Hippocampal formation (tissue), 2 donors: ENCODE measurements at places on chromosomes 3 and 15.
A peak's percentile ranks its signal among the peaks of the same experiment; 100 is the strongest.

- DNase-seq = no peak
Observed at GRCh38 chr3:185796431-185797107, 28.3 kb downstream of the IGF2BP2 start.

DNA sequence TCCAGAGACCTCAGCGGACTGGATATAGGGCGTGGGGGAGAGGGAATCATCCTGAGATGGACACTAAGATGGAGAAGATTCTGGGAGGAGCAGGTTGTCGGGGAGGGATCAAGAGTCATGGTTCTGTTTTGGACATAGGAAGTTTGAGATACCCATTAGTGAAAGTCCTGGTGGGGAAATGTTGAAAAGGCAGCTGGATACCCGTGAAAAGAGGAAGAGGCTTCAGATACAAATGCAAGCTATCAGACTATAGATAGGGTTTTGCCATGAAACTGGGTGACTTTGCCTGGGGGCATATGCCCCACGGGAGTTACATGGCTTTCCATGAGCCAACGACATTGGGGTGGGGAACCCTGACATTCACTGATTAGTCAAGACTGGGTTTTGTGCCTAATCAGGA, 1.1 kb upstream of the GPR62 start:
- DNase-seq = no peak

GRCh38 chr3:25897019-25897418, 107.1 kb downstream of the OXSM start:
- DNase-seq = no peak

GRCh38 chr3:37912052-37912733, 50.5 kb downstream of the CTDSPL start:
- DNase-seq = no peak

DNA sequence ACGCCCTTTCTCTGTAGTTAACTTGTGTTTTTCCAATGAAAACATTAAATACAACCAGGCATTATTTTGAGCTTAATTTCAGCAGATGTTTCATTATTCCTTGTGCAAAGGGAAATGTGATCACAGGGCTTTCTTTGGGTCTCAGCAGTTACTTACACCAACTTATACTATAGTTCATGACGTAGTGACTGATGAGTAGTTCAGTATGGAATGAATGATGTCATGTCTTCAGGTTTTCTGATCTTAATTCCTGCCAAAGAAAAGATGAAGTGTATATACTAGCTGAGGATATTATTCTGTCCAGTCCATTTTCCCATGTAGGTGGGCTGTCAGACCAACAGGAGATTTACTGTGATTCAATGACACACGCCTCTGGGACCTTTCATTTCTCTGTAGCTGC, 61.3 kb downstream of the MYRIP start:
- no peak for DNase-seq

- no peak for DNase-seq
Observed at GRCh38 chr3:53635041-53635440, 140.6 kb downstream of the CACNA1D start.

- DNase-seq = no peak
Observed at GRCh38 chr3:179801263-179801662, 148.4 kb downstream of the USP13 start.

DNA sequence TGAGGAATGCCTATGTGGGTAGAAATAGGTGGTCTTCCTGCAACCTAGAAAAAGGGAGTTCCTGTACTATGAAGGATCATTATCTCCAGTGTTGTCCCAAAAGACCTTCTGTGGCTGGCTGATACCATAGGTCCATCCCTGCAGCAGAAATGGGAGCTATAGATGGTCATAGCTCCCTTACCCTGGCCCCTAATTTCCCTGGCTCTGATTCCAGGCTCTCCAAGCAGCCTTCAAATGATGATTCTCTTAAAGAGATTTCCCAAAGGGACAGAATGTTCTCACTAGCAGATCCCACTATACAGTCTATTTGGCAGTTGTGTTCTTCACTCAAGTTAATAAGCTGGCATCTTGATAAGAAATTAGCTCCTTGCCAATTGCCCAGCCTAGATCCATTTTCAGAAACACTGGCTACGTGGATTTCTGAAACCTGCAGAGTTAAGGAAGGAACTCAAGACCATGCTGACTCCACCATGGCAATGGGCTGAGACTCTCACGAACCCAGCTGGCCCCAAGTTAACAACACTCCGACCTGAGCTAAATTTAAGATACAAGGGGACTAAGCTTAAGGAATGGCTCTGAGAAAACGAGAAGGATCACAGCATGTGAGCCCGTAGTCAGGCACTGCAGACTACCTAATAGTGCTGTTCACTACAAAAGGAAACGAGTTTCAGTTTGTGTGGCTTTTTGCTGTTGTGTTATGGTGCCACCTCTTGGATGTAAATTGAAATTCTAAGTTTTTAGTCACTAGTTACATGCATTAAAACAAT, 11.4 kb downstream of the C15orf40 start:
- peak; percentile 9 for DNase-seq

DNA sequence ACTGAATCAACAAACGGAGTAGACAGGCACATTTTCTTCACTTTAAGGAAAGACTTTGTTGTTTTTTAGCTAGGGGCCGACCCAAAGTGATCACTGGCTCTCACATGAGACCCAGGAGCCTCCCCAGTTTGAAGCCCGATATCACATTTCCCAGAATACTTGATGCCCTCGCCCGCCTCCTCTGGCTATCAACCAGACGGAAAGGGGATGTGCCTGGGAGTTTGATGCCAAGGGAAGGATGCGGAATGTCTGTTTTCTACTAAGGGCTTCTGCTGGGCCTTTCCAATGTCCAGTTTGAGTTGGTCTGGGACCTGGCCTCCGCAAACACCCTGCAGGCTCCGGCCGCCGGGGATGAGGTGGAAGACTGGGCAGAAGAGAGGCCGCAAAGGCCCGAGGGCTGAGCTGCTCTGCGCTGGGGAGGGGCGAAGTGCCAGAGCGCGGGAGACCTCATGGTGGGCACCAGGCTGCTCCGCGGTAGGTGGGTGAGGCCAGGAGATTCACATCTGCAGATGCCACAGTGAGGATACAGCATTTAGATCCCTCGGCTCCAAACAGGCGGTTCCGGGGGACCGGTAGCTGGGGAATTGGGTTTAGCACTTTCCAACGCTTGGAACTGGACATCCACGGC, 491 bp upstream of the ZNF774 start:
- DNase-seq = no peak

DNA sequence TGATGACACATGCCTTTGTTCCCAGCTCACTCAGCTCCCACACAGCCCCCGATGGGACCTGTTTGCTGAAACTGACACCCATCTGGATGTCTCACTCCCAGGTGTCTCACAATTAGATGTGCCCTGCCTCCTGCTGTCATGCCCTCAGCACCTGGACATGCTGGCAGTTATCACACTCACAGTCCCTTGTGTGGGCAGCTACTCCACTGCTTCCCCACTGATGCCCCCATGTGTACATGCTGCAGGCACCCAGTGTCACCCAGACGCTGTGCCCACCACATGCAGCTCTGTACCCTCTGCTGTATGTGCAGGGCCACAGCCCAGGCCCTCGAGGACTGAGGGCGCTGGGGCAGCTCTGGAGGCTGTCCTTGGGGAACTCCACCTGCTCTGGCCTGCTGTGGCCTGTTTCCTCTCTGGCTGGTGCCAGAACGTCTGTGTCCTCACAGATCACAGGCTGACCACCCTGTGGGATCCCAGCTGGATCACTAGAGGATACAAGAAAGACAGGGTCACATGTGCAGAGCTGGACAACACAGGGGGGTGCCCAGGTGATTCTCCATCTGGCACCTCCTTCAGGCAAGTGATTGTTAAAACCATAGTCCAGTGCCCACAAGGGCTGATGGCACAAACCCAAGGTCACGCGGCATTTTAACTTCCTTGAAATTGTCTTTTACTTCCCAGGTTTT, 14.0 kb downstream of the C3orf22 start:
- no peak for DNase-seq

DNA sequence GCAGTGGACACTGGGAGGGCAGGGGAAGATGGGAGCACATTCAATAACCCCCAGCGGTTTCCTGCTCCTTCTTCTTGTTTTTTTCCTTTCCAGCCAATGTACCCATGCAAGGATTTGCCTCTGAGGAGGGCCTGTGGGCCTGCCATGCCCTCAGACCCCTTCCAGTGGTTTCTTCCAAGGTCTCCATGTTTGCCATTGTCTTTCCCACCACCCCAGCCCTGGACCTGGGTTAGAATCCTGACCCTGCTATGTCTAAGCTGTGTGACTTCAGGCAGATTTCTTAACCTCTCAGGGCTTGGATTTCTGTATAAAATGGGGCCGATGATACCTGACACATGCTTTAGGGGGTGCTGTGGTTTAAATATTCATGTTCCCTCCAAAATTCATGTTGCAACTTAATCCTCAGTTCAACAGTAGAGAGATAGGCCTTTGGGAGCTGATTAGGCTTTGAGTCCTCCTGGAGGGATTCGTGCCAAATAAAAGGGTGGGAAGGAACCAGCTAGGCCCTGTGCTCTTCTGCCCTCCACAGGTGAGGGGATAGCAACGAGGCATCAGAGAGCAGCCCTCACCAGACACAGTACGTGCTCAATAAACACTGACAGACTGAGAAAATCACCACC, 46.3 kb upstream of the FLNB start:
- DNase-seq = no peak

DNA sequence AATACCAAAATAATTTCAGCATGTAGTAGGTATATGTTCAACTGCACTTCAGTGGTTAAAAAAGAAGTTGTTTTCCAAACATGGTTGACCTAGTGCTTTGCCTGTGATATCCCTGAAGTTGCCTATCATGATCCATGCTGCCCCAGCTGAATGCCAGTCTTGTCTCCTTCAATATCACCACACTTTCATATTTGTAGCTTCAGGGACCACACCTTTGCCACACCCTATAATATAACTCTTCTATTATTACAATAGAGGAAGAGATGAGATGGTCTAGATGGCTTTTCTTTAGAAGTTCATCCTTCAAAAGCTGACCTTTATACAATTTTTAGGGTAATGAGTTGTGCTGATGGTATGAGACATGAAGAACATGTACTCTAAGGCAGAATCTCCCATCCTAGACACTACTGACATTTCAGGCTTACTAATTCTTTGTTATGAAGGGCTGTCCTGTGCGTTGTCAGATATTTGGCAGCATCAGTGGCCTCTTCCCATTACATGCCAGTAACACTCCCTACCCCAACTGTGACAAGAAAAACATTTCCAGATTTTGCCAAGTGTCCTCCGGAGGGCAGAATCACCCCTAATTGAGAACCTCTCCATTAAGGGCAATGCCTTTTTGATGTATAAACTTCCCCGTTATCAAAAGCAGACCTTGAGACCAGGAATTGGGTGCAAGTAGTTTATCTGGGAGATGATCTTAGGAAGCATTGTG, 76.2 kb upstream of the PLCL2 start:
- DNase-seq = no peak

DNA sequence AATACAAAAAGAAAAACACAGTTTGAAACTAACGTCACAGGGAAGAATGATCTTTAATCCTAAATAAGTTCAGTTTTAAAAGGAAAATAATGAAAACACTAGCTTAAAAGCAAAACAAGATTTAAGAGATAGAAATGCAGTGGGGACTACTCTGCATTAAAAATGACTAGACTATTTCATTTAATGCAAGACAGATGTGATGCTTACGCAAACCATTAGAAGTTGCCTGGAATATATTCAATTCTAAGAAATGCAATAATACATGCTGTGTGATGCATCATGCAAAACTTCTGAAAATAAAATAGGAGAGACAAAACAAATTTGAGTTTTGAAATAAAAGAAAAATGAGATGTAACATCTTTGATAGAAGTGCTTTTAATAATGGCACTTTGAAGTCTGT, 97.6 kb upstream of the STRIT1 start:
- no peak for DNase-seq

DNA sequence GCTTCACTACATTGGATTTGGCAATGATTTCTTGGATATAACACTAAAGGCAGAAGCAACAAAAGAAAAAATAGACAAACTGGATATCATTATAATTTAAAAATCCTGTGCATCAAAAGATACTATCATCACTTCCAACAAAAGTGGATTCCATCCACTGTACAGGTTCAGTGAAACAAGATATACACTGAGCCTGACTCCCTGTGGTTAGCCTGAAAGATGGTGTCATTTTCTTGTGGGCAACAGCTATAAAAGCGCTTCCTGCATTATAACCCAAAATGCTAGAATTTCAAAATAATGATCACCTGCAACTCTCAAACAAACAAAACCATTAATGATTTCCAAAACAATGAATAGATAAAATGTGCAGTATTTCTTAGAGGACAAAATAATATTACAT, 39.6 kb upstream of the TBC1D23 start:
- DNase-seq = no peak

DNA sequence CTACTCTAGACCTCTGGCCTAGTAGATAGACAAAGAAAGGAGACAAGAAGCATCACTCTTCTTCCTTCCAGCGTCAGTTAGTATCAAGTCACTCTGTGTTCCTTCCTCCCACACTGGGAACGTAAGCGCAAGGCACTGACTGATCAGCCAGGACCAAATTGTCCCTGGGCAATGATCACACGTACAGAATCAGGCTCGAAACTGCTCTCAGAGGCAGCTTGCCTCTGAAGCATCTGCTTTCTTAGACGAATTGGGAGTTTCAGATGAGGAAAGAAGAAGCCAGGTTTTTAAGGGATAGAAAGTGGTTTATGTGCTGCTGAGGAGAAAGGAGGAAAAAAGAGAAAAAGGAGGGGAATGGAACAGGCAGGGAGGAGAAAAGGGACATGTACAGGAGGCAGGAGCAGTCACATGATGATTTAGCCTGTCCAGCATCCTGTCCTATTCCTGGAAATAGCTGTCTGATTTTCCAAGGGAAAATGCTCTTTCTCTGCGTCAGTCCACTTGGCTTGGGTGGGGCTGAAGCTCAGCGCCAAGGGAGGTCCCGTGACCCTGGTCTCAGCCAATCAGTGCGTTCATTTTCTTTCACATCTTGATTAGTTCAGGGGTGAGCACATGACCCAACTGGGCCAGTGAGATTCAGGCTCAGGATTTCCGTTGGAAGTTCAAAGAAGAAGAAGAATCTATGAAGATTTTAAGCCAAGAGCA, 102.0 kb upstream of the PRICKLE2 start:
- no peak for DNase-seq

DNA sequence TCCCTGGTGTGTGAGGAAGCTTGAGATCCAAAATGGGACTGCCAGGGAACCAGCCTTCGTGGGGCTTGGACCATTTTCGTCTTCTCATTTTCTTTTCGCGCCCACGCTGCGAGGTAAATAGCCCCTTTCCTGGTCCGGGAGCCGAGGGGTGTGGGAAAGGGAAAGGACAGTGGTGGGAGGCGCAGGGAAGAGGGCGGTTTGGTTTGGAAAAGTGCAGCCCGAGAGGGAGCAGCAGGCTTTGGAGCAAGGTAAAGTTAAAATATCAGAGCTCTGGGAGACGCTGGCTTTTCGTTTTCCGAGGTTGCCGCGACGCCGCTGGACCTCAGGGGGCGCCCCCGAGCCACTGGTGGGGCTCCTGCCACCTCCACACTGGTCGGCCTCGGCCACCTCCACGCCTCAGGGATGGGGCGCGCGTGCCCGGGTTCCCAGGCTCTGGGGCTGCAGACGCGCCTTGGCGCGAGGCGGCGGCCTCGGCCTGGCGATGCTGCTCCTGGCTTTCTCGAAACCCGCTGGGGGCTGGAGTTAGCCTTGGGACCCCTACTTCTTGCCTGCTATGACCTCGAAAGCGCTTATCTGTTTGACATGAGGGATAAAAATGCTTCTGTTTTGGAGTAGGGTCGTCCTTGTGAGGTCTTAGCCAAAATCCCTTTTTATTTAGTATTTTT, 3.2 kb downstream of the PTPRG start:
- peak; percentile 49 for DNase-seq

GRCh38 chr3:28286595-28286994, 45.2 kb downstream of the CMC1 start:
- peak; percentile 47 for DNase-seq
